ENCODE measurements at places on chromosomes 5 and 9. TPM values are rescaled to one million over a fixed set of nuclear protein-coding genes. Genes with fewer than 3 reads are reported as not detected.

DNA sequence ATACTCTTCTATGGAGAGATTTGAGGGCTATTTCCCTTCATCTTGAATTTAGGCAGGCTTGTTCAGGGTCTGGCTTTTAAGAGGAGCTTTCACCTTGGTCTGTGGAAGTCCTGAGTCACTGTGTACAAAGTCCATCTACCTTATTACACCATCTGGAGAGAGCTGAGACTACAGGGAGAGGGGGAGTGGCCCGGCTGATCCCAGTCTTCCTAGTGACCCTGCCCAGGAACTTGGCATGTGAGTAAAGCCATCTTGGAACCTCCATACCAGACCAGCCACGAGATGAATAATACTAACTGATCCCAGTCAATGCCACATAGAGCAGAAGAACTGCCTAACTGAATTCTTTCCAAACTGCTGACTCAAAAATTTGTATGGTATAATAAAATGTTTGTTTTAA lies 8.4 kb upstream of the IL6ST start:
- H3K4me3 ChIP-seq, result no peak overlapping the region
- H3K4me1 ChIP-seq, result no peaks in the 10 kb centered on the region
- no peaks in the 10 kb centered on the region for H3K27me3 ChIP-seq

DNA sequence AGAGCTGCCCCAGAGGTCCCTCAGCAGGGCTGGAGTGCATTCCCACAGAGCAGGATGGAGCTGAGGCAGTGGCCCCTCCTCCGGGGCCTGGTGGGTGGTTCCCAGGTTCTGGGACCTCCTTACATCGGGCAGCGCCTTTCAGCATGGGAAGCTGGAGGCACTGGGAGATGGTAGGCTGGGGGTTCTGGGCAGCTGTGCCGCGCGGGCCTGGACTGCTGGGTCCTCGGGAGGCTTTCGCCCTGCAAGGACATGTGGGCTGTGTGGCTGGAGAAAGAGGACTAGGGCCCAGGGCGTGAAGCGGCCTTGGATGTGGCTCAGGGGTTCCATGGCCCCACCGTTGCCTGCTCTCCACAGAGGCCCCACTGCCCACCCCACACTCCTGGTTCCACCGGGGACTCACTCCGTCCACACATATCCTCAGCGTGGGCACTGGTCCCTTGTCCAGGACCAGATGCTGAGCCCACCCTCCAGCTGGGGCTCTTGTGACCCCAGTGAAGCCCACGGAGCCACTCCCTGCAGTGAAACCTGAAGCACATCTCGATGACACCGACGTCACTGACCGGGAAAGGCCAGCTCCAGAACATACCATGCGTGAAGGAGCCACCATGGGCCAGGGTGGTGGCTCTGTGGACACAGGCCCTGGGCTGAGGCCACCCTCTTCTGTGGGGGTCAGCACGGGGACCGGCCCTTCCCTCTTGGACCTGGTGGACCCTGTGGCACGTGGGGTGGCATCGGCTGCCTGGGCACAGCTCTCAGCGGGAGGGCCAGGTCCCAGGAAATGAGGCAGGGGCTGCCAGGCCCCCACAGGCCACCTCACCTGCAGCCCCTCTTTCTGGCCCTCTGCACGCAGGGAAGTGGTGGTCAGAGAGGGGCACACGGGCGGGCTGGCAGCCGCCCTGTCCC lies 31.5 kb upstream of the NKD2 start:
- H3K4me1 ChIP-seq, result no peaks in the 10 kb centered on the region
- no peaks in the 10 kb centered on the region for H3K27me3 ChIP-seq
- no peak overlapping the region for H3K27ac ChIP-seq
- no peaks in the 10 kb centered on the region for H3K36me3 ChIP-seq
- DNase-seq, result no peak

DNA sequence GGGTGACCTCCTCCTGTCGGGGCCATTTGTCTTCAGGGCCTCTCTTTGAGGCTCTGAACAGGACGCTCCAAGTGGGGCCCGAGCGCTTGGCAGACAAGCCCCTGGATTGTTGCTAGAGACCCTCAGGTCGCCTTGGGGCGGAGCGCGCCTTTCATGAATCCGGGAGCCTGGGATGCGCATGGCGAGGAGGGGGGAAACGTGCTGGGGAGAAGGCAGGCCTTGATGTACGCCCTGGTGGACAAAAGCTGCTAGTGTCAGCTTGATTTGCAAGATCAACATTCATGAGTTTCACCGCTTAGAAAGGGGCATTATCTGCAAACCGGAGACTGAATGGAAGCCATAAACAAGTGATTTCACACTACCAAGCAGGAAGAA lies 226.3 kb downstream of the SMARCA2 start:
- no peak overlapping the region for H3K27ac ChIP-seq
- peak; percentile 22 for DNase-seq
- H3K4me1 ChIP-seq, result no peaks in the 10 kb centered on the region
- no peaks in the 10 kb centered on the region for H3K27me3 ChIP-seq

- H3K27me3 ChIP-seq, result no peaks in the 10 kb centered on the region
- no peaks in the 10 kb centered on the region for H3K36me3 ChIP-seq
- H3K27ac ChIP-seq, result no peak overlapping the region
- H3K4me1 ChIP-seq, result no peaks in the 10 kb centered on the region
- H3K4me3 ChIP-seq, result no peak overlapping the region
Measured at GRCh38 chr5:131593921-131594320, 41.1 kb downstream of the RAPGEF6 start.

- no peak overlapping the region for H3K4me3 ChIP-seq
- peaks cover 8% of the 10 kb centered on the region for H3K4me1 ChIP-seq
- no peak overlapping the region for H3K27ac ChIP-seq
- no peaks in the 10 kb centered on the region for H3K36me3 ChIP-seq
- no peaks in the 10 kb centered on the region for H3K27me3 ChIP-seq
- no peak for DNase-seq
Measured at GRCh38 chr5:67204821-67205220, 8.2 kb upstream of the CD180 start.

DNA sequence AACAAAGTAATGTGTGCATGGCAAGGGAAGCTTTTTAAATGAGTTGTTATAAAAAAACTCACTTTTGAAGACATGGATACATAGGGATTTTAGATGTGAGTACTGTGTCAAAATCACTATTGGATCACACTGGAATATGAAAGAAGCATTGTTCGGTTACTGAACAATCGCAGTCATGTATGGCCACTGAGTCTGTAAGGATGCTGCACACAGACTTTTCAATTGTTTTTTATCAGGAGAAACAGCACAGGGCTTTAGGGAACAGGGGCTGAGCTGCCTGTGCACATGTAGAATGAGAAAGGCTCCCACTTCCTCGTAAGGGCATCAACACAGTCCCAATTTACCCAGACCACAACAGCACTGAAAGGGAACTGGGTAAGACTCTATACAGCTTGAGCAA lies 1333.9 kb upstream of the DMAC1 start:
- no peak for DNase-seq
- H3K27me3 ChIP-seq, result no peaks in the 10 kb centered on the region
- no peaks in the 10 kb centered on the region for H3K36me3 ChIP-seq
- no peak overlapping the region for H3K27ac ChIP-seq

DNA sequence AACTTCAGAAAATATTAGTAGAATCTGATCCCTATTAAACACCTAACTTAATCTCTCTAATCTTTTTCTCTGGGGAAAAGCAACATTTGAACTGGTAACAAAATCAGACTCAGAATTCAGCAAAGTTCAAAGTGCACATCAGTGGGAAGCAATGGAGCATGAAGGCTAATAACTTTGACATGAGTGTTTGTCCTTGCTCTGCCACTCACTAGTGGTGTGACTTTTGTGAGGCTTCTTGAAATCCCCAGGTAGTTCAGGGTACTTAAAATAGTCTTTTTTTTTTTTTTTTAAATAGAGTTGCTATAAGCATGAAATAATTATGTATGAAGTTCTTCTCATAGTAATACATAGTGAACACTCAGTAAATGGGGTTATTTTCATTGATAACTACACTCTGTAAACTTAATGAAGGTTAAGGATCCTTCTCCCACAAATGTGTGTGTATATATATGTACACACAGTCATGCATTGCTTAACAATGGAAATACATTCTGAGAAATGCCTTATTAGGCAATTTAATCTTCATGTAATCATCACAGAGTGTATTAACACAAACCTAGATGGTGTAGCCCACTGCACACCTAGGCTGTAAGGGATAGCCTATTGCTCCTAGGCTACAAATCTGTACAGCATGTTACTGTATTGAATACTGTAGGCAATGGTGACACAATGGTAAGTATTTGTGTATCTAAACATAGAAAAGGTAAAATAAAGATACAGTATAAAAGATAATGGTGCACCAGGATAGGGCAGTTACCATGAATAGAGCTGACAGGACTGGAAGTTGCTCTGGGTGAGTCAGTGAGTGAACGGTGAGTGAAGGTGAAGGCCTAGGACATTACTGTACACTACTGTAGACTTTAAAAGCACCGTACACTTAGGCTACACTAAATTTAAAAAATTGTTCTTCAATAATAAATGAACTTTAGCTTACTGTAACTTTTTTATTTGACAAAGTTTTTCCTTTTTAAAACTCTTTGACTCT lies 73.3 kb upstream of the HMHB1 start:
- no peak overlapping the region for H3K27ac ChIP-seq
- H3K36me3 ChIP-seq, result no peaks in the 10 kb centered on the region
- no peak for DNase-seq
- H3K27me3 ChIP-seq, result no peaks in the 10 kb centered on the region
- H3K4me3 ChIP-seq, result no peak overlapping the region

GRCh38 chr9:69317894-69318293 lies 7.1 kb upstream of the ENTREP1 start:
- DNase-seq, result no peak
- no peaks in the 10 kb centered on the region for H3K36me3 ChIP-seq
- H3K27me3 ChIP-seq, result no peaks in the 10 kb centered on the region
- no peak overlapping the region for H3K27ac ChIP-seq
- H3K4me1 ChIP-seq, result no peaks in the 10 kb centered on the region

GRCh38 chr5:80182809-80183580 lies 72.9 kb downstream of the SERINC5 start:
- H3K4me3 ChIP-seq, result no peak overlapping the region
- H3K27ac ChIP-seq, result peak overlapping the region; percentile 74
- H3K36me3 ChIP-seq, result no peaks in the 10 kb centered on the region

DNA sequence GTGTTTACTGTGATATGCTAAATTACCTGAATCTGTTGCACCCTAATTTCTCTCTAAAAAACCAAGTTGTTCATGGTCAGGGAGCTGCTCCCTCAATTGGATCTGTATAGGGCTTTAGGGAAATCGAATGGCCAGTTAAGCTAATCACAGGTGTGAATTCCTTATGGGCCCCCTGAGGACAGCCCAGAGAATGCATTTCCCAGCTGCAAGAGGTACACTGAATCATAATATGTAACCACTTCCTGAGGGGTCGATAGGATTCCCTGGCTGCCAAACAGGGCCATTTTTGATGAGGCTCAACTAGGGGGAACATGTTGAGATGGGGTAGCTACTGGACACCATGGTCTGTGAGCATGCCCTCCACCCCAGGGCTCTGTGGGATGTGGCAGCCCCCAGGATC lies 478.6 kb downstream of the CCDC171 start:
- no peaks in the 10 kb centered on the region for H3K4me1 ChIP-seq
- no peak overlapping the region for H3K27ac ChIP-seq
- no peaks in the 10 kb centered on the region for H3K27me3 ChIP-seq
- H3K36me3 ChIP-seq, result no peaks in the 10 kb centered on the region
- no peak overlapping the region for H3K4me3 ChIP-seq

GRCh38 chr9:133294257-133294656 lies 19.3 kb upstream of the ABO start:
- no peaks in the 10 kb centered on the region for H3K4me1 ChIP-seq
- DNase-seq, result no peak
- H3K27me3 ChIP-seq, result no peaks in the 10 kb centered on the region
- no peaks in the 10 kb centered on the region for H3K36me3 ChIP-seq

DNA sequence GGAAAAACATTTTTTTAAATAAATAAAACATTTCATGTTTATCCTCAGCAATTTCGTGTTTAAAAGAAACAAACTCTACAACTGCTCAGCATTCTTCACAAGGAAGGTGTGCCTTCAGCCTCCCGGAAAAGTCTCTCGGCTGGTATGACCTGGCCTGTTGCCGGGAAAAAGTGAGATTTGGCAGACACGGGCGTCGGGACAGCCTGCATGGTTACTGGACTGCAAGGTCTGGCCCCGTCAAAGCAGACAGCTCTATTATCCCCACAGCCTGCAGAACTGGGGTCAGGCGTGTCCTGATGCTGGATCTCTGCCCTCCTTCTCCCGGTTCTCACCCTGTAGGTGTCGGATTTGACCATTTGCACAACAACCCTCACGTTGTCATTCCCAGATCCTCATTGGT lies 120.3 kb upstream of the SPATA31C2 start:
- no peaks in the 10 kb centered on the region for H3K36me3 ChIP-seq
- H3K4me3 ChIP-seq, result no peak overlapping the region
- H3K27ac ChIP-seq, result no peak overlapping the region
- H3K27me3 ChIP-seq, result no peaks in the 10 kb centered on the region

GRCh38 chr9:129483415-129484351 lies 137.2 kb downstream of the C9orf50 start:
- H3K4me3 ChIP-seq, result peak overlapping the region; percentile 50
- peaks cover 10% of the 10 kb centered on the region for H3K4me1 ChIP-seq

DNA sequence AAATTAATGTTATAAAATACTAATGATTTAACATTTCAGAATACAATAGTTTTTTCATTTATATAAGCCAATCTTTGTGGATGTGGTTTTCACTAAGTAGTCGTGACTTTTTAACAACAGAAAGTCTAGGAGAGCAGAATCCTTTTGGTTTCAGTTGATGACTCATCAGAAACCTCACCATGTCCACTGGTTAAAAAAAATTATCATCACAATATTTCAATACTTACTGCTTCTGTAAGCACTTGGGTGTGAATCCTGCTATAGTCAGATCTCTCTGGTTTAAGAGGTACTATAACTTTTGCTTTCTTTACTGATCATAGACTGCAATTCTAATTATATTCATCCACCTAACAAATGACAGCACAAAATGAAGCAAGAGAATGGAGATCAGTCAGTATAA lies 77.2 kb downstream of the MRPS30 start:
- H3K36me3 ChIP-seq, result no peaks in the 10 kb centered on the region
- H3K27ac ChIP-seq, result no peak overlapping the region
- no peak for DNase-seq
- no peak overlapping the region for H3K4me3 ChIP-seq
- no peaks in the 10 kb centered on the region for H3K4me1 ChIP-seq
- H3K27me3 ChIP-seq, result no peaks in the 10 kb centered on the region

GRCh38 chr5:73740274-73740790 lies 114.3 kb downstream of the ARHGEF28 start:
- no peaks in the 10 kb centered on the region for H3K27me3 ChIP-seq
- H3K4me1 ChIP-seq, result no peaks in the 10 kb centered on the region
- H3K36me3 ChIP-seq, result no peaks in the 10 kb centered on the region
- no peak for DNase-seq
- H3K4me3 ChIP-seq, result no peak overlapping the region

The DPP7 gene
- 46.2 TPM for total RNA-seq

The TSLP gene
- 0.22 TPM for total RNA-seq

The MEF2C gene
- total RNA-seq, result 7.3 TPM

The TICAM2 gene
- total RNA-seq, result 1.2 TPM

The ADAMTS6 gene
- 0.77 TPM for total RNA-seq

The OTP gene
- not detected for total RNA-seq

The MEGF10 gene
- total RNA-seq, result 0.88 TPM

The ADGRD2 gene
- total RNA-seq, result not detected

The SIL1 gene
- total RNA-seq, result 64.4 TPM

The SLC46A2 gene
- not detected for total RNA-seq
